Fibroblast of pulmonary artery (primary cell): ENCODE measurements at places on chromosomes 11 and 22.
A peak's percentile ranks its signal among the peaks of the same experiment; 100 is the strongest.

GRCh38 chr22:24409707-24410106 is 17.7 kb upstream of the ADORA2A start:
- DNase-seq: no peak

DNA sequence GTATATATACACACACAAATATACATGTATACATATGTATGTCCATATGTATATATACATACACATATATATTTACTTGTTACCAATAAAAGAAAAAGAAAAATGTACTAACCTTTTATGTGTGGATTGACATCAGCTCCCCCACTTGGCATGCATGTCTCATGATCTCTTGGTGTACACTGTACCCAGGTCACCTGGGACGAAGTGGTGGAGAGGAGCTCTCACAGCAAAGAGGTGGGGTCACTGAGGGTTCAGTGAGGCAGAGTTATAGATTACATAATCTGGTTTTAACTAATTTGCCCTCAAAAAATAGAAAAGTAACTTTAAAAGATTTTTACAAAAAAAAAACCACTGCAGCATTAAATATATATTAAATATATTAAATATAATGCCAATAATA is 15.5 kb upstream of the USP47 start:
- DNase-seq: no peak

DNA sequence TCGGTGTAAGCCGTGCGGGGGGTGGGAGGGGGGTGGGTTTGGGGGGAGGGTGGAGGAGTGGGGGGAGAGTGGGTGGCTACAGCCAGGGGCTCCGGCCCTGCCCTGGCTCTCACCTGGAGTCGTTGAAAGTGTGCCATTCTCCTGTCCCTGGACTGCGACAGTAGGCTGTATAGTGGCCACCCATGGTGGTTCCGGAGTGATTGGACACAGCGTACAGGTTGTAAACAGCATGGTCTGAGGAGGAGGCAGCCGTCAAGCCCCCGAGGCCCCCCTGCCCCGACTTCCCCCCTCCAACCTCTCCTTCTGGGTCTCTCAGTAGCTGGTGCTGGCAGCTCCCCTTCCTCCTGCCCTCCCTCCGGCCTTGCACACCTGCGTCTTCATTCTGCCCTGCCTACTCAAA is 10.6 kb upstream of the MFRP start:
- no peak for DNase-seq

DNA sequence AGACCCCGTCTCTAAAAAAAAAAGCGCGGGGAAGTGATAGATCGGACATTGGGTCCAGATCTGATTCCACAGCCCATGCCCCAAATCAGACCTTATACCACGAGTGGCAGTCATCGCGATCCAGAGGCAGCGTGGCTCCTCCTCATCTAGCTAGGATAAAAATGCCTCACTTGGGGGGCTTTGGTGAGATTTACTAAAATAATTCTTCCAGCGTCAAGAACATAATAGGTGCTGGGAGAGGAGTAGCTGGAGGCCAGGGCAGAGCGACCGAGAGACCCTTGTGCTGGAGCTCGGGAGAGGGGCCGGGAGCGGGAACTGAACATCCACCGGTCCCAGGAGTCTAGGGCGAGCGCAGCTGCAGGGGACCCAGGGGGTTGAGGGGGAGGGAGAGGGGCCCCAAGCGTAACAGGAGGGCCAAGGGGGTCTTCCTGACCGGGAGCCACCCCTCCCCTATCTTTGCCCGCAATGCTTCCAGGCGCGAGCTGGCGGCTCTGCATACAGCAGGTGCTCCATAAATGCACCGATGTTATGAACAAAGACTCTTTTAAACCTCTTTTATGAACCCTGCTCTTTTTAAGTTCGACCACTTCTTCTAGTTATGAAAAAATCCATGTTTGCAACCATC is 823 bp upstream of the CPT1A start:
- no peak for DNase-seq

DNA sequence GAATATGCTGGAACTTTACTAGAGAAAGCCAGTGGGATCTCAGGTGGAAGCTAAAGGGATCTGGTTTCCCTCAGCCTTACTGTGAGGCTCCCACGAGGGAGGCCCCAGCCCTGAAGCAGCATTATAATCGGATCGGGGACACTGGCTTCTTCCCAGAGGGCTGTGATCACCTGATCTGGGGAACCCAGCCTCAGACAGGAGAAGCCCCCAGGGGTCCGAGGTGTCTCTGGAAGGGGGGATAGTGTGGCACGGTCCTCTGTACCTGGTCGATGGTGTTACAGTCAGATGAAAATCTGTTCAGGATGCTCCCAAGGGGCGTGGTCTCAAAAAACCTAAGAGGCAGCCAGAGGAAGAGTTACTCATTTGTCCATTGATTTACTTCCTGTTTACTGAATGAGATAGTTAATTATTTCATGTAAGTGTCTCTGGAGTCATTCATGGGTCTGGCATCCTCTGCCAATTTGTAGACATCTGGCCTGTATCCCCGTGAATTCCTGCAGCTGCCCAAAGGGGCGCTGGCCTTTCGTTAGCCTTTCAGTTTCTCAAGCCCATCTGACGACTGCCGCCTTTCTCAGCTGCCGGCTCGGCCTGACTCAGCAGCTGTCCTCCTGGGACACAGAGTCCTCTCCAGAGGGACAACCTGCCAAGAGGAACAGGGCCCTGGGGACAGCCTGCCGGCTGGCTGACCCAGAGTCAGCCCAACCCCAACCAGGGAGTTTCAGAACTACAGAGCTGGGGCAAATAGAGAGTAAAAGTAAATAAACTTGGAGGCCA is 17.0 kb upstream of the KCNJ11 start:
- peak; percentile 21 for DNase-seq

- DNase-seq: no peak
These were observed 27.8 kb downstream of the LMO1 start for GRCh38 chr11:8235925-8236324.

- DNase-seq: no peak
These were observed 65.2 kb downstream of the MTNR1B start for GRCh38 chr11:93034723-93035039.

- DNase-seq: no peak
These were observed 487.9 kb upstream of the LRRC4C start for GRCh38 chr11:41947392-41947791.

DNA sequence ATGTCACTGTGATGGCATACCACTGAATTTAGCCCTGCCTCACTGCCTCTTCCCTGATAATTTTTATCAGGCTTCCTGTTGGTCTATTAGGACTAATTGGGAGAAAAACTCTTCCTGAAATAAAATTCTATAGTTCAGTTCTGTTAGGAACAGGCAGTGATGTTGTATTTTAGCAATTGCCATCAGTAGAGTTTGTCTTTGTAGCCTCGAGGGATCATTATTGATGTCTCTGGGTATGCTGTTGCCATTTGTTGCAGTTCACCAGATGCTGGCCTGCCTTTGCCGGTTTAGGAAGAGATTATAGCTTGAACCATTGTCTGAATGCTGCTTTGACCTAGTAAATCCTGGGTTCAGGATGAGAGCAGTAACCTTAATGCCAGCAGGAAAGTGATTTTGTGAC is 41.0 kb downstream of the KDM2A start:
- no peak for DNase-seq

DNA sequence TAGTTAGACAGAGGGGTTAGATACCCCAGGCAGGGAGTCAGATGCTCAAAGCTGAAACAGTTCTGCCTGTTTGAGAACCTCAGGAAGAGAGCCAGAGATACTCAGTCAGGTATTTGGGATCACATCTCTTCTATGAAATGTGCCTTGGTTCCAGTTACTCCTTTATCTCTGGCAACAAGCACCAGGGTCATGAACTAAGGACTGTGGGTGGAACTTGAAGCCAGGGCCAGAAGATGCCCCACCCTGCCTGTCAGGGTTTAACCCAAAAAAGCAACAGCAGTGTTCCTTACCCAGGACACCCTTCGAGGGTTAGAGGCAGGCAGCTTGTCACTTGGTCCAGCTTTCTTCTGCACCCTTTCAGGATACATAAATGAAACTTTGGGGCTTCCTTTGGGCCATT is 15.0 kb upstream of the WT1 start:
- DNase-seq: no peak

- peak; percentile 93 for DNase-seq
These were observed 41.5 kb upstream of the CARD18 start for GRCh38 chr11:105181100-105181499.

- DNase-seq: no peak
These were observed 60.8 kb downstream of the MYO7A start for GRCh38 chr11:77188633-77189491.

- DNase-seq: no peak
These were observed 2.4 kb upstream of the MN1 start for GRCh38 chr22:27803841-27804415.

DNA sequence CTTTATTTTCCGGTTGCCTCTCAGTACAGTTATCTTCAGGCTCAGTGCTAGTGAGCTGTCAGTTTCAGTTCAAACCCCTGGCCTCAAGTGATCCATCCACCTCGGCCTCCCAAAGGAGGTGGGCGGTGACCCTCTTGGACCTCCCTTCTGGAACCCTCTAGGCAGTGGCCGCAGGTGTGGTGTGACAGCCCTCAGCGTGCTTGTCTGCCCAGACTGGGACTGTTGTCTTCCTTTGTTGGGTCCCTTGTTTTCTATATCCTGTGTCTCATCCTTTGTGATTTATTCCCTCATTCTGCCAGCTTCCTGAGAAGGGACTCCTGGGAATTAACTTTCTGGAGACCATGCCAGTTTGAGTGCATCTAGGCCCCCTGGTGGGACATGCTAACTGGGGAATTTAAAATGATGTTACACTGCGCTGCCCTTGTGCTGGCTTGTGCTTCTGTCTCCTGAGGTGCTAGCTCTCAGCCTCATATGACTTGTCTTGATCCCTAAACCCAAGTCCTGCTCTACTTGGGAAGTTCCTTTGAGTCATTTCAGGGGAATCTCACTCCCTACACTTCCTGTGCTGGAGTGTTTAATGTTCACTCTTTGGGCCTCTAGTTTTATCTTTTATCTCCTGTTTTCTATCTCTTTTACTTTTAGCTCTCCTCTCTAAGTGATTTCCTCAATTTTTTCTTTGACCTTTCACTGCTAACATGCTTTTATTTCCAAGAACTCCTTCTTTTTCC is 19.4 kb downstream of the MED15 start:
- peak; percentile 75 for DNase-seq

DNA sequence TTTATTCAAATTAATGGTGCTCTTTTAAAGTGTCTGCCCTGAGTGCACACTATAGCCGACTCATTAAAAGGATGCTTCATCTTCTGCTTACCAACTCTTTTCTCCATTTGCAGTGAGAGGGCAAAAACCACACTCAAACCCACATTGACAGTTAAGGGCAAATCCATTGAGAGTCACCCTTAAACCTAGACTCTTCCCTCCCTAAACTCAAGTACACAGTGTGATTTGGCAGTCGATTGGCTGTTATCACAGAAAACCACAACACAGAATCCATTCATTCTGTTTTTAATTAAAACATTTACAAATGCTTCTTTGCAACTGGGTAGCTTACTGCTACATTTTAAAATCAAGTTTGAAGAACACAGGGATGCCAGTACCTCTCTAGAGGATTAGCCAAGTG is 120.0 kb downstream of the CADM1 start:
- DNase-seq: no peak

- DNase-seq: peak; percentile 61
These were observed 14.5 kb upstream of the MS4A7 start for GRCh38 chr11:60363542-60364470.

DNA sequence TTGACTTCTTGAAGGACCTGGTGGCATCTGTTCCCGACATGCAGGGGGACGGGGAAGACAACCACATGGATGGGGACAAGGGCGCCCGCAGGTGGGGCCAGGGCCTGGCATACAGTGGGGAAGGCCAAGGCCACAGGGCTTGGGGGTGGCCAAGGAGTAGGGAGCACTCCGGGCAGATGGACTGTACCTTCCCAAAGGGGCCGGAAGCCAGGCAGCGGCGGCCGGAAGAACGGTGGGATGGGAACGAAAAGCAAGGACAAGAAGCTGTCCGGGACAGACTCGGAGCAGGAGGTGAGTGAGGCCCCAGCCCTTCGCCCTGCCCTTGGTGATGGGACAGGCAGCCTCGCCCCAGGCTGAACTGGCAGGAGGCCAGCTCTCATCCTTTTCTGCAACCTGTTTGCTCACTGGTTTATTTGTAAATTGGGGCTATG is 1.2 kb downstream of the DRAP1 start:
- DNase-seq: no peak

GRCh38 chr11:34405079-34405858 is 33.5 kb upstream of the CAT start:
- no peak for DNase-seq

DNA sequence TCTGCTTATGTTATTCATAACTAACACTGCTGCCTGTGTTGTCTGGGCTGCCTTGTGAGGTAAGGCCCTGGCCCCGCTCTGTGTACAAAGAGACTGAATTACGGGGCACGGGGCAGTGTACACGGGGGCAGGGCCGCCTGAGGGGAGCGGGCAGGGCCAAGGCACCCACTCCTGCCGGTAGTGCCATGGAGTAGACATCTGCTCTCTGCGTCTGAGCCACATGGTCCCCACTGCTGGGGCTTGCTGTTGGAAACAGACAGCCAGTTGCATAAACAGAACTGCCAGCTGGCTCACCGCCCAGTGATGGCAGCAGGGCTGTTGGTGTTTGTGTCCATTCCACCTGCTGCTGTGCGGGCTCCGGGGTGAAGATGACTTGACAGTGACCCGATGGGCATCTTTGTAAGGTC is 19.8 kb downstream of the FAM118A start:
- no peak for DNase-seq

GRCh38 chr11:70112017-70112434 is 33.9 kb downstream of the ANO1 start:
- DNase-seq: no peak

- DNase-seq: peak; percentile 34
These were observed 22.5 kb downstream of the PRRG4 start for GRCh38 chr11:32852207-32852606.

DNA sequence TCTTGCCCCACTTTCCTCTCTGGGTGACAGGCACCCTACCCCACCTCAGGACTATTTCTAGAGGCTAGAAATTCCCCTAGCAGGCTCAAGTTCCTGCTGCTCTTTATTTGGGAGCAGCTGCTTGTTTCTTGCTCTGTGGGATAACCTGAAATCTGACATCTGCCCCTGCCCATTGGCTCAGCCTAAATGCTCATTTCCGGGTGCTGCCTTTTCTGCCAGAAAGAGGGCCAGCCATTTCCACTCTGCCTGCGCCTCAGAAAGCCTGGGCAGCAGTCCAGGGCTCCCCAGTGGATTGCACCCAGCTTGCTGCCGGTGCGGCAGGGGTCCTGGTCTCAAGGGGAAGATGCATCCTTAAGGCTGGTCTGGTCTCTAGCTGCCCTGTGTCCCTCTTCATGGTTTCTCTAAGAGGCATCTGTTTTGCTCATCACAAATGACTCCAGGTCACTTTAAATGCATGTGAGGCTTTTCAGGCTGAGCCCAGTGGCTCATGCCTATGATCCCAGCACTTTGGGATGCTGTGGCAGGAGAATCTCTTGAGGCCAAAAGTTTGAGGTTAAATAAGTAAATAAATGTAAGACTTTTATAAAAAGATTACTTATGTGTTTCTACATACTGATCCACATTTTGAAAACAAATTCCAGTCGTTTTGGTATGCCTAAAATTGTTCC is 10.3 kb upstream of the PNPLA5 start:
- DNase-seq: peak; percentile 64

DNA sequence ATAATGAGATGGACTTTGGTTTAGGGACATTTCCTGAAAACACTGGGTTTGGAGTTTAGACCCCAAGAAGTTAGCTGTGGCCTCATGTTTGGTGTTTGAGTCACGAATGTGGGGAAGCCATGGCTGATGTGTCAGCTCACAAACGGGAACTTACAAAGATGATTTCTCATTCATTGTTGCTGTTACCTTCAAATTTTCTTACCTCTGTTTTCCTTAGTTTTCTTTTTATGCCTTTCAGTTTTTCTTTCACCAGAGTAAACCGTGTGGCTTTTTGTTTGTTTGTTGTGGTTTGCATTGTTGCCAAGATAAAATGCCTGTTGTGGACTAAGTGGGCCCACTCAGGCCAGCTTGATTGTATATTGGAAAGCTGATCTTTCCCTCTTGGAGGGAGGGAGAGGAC is 89.1 kb downstream of the SWAP70 start:
- DNase-seq: peak; percentile 57

GRCh38 chr11:31809541-31809856 is 1.6 kb downstream of the PAX6 start:
- no peak for DNase-seq
